Esophagus squamous epithelium (tissue), 5 donors: ENCODE measurements at places on chromosomes 4 and X.

DNA sequence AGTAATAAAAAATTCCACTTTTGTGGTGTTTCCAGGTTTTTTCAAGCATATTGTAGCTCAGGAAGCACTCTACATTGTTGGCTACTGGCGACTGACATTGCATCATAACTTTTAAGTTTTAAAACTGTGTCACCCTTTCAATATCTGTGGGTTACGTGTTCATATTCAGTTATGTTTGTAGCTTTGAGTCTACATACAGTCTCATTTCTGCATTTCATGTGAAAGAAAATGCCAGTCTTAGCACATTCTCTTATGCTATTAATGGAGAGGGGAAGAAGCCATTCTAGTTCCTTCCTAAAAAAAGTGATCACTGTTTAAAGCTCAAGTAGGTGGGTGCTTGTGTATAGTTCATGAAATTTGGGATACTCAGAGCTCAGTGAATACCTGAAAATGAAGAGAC, 38.1 kb downstream of the DIAPH2 start:
- DNase-seq = no peak

GRCh38 chrX:118503260-118504041, 7.8 kb downstream of the DOCK11 start:
- no peak for DNase-seq

- no peak for DNase-seq
Measured at GRCh38 chrX:42585842-42586621, 191.9 kb downstream of the PPP1R2C start.

DNA sequence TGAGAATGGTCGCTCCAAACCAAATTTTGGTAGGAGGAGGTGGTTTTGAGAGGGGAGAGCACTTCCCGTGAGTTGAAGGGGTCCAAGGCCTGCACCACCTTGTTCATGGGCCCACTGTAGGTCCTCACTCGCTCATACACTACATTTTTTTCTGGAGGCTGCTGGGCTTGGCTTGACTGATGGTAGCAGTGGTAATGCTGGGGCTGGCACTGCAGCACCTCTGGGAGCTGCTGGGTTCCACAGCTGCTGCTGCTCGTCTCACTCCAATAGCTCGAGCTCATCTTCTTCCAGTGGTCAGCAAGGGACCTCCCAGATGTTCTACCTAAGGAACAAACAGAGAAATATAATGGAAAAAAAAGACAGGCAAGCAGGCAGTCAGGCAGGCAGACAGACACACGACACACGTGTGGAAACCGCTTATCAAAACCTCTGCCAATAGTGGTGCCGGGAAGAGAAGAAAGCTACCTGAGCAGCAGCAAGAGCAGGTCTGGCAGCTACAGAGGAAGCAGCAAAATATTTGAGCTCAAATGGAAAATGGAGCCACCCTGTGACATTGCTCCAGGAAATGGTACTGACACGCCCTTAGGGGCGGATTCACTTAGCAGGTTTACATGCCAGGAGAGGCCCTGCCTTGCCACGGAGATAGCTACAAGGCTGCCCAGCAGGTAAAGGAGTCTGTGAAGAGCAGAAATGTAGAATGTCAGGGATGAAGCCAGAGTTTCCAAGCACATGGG, at the start of gene POF1B:
Gene POF1B (minus strand): TSS at position 492 of the 734 bp plus-strand sequence. CDS start 211 bp downstream, at position 281.
- no peak for DNase-seq

DNA sequence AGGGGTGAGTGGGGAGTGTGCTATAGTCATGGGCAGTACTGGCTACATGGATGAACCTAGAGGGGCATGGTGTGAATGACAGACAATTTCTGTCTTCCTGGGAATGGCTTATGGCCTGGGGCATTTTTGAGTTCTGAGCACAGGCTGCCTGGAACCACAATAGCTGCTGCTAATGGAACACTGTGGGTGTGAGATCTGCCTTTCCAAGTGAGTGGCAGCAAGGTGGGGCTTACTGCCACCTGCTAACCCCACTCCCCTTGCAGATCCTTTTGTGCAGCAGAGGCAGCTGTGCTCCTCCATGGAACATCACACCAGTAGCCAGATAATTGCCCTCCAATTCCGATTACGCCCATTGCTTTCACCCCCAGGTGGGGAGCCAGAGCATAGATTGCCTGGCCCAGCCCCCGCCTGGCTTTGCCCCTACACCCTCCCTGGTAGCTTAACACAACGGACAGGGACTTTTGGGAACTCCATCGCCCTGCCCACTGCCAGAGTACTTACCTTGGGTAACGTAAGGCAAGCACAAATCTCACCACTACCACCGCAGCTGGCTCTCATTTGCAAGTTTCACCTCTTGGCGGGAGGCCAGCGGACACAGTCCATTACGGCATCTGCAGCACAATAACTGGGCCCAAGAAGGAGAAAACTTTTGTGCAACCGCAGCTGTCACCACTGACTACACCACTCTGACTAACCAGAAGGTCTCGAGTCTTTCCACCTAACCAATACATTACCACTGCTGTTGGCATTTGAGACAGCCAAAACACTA, 421.2 kb upstream of the NWD2 start:
- no peak for DNase-seq

- DNase-seq = no peak
Measured at GRCh38 chr4:53592686-53593501, 1.6 kb upstream of the LNX1 start.

DNA sequence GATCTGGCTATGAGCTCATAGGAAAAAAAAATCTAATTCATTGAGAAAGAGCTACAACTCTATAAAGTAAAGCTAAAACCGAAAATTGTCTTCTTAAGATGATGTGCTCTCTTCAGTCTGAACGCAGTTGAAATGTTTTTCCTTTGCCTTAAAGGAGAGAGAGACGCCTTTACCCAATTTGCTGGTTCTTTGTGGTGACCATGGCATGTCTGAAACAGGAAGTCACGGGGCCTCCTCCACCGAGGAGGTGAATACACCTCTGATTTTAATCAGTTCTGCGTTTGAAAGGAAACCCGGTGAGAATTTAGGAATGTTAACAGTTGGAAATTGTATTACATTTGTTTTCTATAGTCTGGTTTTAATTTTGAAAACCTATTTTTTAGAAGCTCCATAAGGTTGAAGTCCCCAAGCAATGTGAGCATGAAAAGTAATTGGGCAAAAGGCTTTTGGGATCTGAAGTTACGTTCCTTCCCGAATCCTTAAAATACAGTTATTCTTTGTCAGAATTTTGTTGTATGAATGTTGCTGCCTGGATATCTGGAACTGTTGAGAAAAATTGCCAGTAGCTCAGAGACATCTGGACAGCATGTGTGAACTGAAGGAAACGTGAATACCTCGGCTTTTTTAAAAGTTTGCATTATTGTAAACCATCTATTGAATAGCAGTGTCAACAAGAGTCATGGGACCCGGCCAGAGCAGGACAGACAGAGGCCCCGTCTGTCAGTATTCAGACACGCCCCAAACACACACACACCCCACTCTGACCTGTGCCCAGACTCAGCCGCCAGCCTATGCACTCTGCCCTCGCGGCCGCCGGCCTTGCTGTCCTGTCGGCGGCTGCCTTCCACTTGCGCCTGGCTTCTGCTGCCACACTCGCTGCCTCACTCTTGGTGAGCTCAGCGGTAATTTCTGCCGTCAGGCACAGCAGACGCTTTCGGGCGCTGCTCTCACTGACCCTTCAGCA, 9.9 kb downstream of the PIGG start:
- DNase-seq = no peak

- no peak for DNase-seq
Measured at GRCh38 chr4:112808001-112808400, 171.1 kb downstream of the LARP7 start.

DNA sequence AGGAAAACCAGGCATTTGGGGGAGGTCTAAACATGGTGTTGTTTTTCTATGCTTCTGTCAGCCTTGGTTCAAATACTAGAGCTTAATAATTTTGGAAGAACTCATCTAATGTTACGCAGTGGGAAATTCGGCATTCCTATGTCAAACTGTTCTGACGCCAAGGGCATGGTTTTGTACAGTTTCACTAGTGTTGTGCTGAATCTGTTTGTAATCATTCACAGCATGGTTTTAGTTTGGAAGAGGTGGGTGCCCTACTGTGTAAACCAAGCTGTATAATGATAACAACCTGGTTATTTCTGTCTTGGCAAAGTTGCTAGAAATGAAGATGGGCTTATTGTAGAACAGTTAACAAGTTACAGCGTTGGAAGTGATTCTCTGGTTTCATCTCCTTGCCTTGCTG, 5.2 kb downstream of the DDX3X start:
- DNase-seq = no peak

- DNase-seq = no peak
Measured at GRCh38 chrX:53196678-53197077, 28.3 kb downstream of the KDM5C start.

GRCh38 chr4:727576-727975, 21.9 kb downstream of the PCGF3 start:
- DNase-seq = no peak
